ENCODE measurements at places on chromosomes 12 and 14.

GRCh38 chr12:81976661-81977060 is 217.5 kb upstream of the PPFIA2 start:
- no peak for DNase-seq

DNA sequence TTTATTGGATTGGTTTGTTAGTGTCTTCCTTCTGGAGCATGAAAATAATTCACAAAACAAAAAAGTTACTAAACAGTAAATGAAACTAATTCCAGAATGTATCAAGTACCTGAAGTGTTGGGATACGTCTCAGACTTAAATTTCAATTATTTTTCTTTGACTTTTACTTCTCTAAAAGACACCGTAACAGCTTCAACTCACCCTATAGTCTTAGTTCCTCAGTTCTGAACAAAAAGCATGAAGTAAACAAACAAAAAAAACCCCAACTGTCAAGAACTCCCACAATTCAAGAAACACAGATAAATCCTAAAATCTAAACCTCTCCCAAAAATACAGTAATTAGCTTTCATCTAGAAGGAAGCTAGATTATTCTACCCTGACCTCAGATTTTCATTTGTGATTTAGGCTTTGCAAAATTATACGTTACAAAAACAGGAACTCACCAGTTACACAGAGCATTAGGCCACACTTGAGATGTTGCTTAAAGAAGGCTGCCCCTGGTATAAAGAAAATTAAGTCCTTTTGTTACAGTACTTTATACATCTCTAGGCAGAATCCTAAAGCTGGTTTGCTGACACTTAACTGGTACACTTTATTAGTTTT is 10.2 kb downstream of the HEATR5A start:
- no peak for DNase-seq

- DNase-seq: no peak
Measured at GRCh38 chr12:2151391-2151790, 98.6 kb downstream of the CACNA1C start.

GRCh38 chr12:77031745-77032144 is 33.6 kb downstream of the E2F7 start:
- DNase-seq: no peak

DNA sequence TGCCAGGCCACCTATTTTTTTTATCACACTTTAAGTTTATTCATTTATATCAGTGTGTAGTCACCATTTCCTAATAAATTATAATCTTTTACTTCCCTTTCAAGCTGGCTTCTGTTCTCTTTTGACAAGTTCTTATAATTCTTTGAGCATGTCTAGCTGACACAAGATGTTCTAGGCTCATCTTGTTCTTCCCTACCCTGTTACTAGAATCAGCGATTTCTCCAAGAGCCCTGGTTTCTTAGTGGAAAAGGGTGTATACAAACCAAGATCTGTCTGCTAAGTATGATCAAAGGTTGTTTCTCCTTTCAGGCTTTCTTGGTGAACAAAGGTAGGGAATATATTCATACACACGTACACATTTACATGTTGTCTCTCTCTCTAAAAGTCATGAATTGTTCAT is 51.0 kb downstream of the FGD4 start:
- no peak for DNase-seq

DNA sequence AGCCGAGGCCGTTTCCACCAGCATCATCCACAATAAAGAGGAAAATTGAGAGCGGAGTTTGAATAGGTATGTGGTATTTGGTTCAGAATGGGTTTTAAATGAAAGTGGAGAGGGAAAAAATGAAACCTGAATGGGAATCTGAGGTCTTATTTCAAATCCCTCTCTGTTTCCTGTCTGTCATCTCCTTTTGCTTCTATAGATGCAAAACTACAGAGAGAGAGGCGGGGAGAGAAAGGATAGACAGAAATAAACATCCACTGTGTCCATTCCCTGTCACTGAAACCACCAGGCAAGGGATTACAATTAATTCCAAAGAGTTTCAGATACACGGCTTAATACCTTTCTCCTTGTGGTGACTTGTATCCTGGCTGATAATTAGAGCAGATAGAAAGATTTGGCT is 102.3 kb downstream of the DAD1 start:
- DNase-seq: no peak

- no peak for DNase-seq
Measured at GRCh38 chr12:98572010-98572409, 21.5 kb upstream of the SLC25A3 start.

GRCh38 chr12:24822121-24822899 is 126.6 kb downstream of the BCAT1 start:
- DNase-seq: no peak

GRCh38 chr14:63426838-63427352 is 108.2 kb upstream of the GPHB5 start:
- DNase-seq: no peak

- no peak for DNase-seq
Measured at GRCh38 chr12:130288691-130289090, 49.0 kb upstream of the PIWIL1 start.

DNA sequence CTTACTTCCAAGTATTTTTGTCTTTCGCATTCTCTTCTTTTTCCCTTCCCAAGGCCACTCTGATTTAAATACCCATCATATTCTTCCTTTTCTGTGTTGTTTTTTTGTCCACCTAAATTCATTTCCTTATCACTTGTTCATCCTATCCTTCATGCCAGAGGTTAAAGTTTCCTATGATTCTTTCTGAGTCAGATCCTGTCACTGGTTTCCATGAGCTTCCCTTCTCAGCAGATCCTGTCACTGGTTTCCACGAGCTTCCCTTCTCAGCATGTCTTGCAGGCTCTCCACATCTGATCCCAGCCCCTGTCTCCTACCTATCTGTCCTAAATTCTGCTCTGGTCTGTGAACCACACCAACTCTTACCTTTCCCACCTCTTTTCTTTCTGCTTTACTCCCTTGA is 311.8 kb upstream of the RGS6 start:
- no peak for DNase-seq

GRCh38 chr14:67719866-67720265 is 18.2 kb downstream of the RDH12 start:
- DNase-seq: no peak

DNA sequence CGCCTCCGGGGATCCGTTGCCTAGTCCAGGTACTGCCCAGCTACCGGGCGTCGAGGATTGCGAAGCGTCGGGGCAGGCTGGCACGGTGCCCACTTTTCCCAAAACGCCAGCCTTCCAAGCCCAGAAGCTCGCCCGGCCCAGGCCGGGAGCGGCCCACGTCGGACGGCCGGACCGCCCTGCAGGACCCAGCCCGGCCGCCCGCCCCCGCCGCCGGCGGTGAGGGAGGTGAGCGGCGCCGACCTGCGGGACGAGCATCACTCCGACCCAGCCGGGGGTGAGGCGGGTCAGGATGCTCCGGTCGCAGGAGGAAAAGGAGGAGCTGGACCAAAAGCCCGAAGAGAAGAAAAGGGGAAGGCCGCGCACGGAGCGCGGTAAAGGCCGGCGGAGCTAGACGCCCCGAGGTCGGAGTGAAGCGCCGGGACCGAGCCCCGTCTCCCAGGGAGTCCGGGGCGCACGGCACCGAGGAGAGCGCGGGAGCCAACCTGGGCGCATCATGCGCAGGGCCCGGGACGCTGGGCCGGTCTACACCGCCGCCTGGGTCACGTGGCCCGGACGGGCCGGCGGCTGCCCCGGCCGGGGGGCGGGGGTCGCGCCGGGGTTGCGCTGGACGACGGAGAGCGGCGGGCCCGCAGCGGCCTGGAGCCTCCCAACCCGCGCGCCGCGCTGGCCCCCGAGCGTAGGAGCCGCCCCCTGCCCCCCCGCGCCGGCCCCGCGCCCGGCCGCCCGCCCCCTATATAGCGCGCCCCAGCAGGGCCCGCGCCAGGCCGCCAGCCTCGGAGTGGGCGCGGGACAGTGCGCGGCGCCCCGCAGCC is at the start of gene AQP5:
Gene AQP5 (plus strand): TSS at position 762 of the 812 bp plus-strand sequence. CDS start 146 bp downstream, outside the sequence.
- no peak for DNase-seq

GRCh38 chr12:38783304-38783703 is 122.1 kb downstream of the CPNE8 start:
- no peak for DNase-seq

GRCh38 chr12:124605150-124605882 is 37.9 kb upstream of the NCOR2 start:
- no peak for DNase-seq

GRCh38 chr12:92493816-92494215 is 209.0 kb upstream of the PLEKHG7 start:
- no peak for DNase-seq

DNA sequence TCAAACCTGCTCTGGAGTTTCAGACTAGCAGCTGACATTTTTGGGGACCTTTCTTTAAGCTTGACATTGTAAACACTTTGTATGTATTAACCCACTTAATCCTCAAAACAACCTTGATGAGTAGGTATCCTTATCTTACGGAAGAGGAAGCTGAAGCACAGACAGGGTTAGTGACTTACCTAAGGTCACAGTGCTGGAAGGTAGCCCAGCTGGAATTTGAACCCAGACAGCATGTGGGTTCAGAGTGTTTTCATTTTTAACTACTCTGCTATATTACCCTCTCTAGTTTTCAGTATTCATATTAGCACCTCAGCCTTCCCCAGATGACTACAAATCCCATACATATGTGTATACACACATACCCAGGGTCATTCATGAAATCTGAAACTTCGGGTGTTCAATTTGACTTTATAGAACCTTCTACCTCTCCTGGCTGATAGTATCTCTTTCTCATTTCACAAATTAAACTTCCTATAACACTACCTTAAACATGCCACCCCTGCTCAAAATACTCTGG is 13.9 kb downstream of the LPCAT3 start:
- DNase-seq: no peak

- DNase-seq: no peak
Measured at GRCh38 chr12:74985293-74985985, 224.2 kb downstream of the KCNC2 start.

- no peak for DNase-seq
Measured at GRCh38 chr12:55997535-55997859, 421 bp downstream of the SUOX start.

All from thymus (tissue), 14 donors.